ENCODE measurements at places on chromosomes 5 and 9.

GRCh38 chr5:71452876-71453275, 2.6 kb upstream of the BDP1 start:
- DNase-seq, result no peak

DNA sequence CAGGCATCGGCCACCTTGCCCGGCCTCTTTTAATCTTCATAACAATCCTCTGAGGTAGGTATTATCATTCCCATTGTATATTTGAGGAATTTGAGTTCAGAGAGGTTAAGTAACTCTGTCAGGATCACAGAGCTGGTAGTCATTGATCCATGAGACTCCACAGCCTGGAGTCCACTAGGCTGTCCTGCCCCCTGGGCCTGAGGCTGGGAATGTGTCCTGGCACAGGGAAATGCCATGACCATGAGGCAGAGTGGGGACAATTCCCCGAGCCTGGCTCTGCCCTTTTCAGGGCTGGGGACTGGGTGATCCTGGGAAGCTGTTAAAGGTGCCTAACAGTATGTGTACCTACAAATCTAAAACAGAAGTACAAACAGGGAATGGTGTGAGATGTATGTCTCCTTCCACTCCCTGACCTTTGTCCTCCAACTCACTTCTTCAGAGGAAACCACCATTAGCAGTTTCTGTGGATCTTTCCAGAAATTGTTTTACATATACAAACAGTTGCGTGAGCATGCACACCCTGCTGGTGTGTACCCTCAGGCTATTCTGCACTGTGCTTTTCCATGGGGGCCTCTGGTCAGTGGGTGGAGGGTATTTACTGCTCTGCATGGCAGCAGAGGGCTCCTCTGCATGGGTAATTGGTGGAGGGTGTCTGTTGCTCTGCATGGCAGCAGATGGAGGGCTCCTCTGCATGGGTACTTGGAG, 53.8 kb downstream of the NDST1 start:
- no peak for DNase-seq

DNA sequence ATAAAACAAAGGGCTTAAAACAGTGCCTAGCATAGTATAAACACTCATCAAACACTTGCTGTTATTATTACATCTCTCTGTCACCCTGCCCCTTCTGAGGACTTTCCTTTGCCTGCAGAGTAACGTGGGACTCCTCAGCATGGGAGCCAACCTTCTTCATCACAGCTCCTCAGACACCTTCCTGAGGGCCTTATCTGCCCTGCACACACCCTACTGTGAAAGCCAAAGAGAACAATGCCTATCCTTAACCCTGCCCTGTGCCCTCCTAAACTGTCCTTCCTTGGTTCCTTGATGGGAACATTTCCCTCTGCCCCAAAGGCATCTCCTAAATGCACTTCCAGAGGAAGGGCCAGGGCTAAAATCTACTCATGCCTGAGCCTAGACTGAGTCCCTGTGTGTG, 20.6 kb upstream of the HAND1 start:
- DNase-seq, result no peak

DNA sequence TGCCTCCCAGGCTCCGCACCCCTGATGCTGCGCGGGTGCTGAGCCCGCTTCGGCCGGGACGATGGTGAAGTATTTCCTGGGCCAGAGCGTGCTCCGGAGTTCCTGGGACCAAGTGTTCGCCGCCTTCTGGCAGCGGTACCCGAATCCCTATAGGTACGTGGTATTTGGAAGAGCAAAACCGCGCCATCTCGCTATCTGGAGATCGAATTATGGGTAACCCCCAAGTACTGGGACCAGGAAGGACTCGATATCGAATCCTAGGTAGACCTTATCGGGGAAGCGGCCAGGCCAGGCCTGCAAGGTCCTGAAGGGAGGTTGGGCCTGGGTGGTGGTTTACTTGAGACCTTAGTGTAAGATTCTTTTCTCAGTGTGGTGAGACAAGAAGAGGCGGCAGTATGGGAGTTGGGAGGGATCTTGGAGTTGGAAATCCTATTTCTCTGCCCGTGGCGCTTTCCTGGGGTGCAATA, 359 bp downstream of the PRELID1 start:
- no peak for DNase-seq

DNA sequence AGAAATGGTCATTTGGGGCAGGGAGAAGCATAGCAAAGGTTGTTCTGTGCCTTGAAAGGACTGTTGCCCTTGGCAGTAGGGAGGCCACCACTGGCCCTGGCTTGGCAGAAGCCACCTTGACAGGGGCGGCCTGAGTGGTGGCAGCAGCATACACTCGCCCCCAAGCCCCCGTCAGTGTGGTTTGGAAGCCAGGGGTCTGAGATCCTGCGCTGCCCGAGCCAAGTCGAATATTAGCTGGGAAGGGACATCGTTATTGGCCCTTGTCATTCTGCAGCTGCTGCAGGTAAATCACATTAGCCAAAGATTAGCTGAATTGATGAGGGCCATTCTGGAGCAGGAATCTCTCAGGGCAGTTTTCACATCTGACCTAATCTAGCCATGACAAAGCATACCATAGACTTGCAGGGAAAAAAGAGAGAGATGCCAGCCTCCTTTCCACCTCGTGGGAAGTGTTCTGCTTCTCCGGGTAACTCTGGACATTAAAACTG, 9.0 kb downstream of the OLFM1 start:
- DNase-seq, result no peak

DNA sequence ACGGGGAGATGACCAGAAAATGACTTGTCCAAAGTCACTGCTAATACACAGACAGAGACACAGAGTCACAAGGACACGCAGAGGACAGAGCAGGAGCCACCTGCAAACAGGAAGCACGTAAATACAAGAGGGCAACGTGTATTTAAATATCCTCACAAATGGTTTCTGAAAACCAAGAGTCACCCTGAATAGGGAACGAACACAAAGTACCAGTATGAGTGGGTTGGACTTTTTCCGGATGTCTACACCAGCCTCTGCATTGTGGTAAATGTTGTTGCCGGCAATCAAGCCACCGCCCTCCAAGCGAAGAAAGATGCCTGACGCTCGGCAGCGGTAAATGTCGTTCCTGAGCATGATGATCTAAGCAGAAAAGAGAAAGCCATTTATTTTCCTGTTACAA, 44.5 kb downstream of the FBXO10 start:
- DNase-seq, result no peak

DNA sequence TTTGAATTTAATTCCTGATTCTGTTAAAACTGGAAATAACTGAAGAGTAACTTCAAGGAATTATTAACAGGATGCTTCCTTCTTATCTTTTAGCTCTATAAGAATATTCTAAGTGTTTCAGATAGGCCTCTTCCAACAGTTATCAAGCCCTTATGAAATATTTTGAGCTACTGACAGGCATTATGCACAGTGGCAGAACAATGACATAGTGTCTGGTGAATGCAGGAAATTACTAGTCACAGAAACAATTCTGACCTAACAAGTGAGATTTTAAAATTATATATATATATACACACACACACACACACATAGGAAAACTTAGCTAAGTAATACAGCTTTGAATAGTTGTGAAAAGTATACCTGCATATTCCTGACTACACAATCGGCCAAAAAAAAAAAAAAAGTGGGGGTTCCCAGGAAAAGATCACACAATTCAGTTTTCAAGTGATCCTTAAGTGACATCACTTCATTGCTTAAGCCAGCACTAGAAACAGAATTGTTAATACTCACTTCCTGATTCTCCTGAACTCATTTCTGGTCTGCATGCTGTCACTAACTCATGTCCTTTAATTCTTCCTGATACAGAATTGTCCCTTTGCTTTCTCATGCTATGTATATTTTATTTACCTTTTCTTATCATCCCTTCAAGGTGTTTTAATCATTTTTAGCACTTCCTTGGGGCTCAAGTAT, 77.3 kb downstream of the SLC25A46 start:
- no peak for DNase-seq

DNA sequence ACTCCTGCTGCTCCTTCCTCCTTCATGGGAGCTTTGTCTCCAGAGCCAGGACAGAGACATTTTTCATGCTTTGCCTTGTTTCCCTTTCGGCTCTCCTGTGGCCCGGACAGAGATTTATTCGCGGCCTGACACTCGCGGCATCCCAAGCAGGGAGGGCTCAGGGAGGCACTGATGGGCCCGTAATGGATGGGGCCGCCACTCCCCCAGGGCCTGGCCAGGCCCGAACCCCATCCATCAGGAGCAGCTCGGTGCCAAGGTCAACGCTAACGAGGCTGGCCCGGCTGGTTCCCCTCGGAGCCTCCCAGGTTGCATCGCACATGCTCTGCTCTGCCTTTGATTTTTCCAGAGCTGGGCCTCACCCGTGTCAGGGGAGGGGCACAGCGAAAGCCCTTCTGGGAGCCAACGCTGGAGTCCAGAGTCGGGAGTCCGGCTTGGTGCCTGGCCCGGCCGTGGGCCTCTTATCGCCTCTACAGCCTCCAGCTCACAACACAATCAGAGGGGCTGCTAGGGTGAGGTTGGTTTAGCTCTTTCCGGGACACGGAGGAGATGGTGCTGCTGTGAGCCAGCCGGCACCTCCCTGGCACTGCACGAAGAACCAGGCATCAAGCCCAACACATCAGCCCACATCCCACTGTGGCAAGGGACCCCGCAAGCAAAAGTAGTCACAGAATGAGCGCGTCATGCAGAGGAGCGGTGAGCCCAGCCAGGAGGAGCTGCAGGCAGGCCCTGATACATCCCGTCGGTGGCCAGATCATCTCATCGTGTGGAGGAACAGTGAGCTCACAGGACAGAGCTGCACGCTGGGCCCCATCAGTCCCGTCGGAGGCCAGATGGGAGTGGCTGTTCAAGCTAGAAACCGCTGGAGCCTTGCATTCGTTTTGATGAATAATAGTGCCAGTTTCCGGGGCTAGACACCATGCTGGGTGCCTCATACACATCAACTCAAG, 72.2 kb upstream of the BARHL1 start:
- DNase-seq, result no peak

- DNase-seq, result no peak
Observed at GRCh38 chr5:179805529-179806249, 977 bp downstream of the MGAT4B start.

- DNase-seq, result no peak
Observed at GRCh38 chr9:98010445-98010844, 27.3 kb downstream of the ANP32B start.

DNA sequence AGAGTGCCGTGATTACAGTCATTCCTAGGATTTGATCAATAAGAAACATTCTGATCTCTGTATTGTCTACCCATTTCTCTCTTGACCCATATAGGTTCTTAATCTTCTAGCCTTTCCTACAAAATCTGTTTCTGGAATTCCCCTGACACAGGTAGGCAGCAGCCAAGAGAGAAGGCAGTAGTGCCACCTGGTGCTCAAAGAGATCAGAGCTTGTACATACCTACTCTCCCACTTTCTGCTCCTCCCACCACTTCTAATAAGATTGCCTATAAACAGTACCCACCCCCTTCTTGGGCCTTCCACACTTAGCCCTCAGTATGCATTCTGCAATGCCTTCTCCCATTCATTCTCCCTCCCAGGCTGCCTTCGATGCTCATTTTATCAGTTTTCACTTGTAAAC, 117.4 kb upstream of the RORB start:
- no peak for DNase-seq

GRCh38 chr5:54476682-54477081, 21.2 kb downstream of the HSPB3 start:
- no peak for DNase-seq

DNA sequence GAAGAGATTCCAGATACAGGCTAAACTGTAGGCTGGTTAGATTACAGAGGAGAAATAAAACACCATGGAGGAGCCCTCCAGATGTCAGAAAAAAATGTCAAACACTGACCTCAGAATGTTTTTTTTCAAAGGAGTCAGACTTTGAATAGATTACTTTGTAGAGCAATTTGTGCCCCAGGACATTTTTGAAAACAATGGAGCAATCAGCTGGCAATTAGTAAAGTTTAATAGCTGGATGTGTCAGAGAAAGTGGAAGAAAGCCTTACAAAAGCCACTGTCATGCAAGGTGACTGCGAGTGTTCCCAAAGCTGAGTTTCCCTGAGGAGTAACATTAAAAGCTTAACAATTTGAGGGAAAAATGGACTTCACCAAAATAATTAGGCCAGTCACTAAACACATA, 417.8 kb upstream of the CTNND2 start:
- no peak for DNase-seq

DNA sequence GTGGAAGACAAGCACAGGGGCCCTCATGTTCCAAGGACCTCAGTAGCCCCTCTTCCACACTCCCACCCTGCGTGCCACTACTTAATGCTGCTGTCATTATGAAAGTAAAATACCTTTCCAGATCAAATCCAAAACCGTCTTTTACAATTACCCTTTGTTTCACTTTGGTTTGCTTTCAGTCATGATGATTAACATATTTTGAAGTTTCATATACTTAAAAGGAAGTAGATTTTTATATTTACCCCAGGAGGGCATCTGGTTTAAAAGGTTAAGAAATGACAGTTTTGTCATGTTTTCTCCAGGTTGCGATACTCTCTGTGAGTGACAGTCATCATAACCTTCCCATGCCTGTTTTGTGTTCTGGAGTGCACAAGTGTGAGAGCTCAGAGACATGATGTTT, 13.5 kb upstream of the MAP1B start:
- no peak for DNase-seq

GRCh38 chr9:80378669-80379293, 807.0 kb downstream of the TLE4 start:
- no peak for DNase-seq

GRCh38 chr9:131999692-132000551, 79.7 kb downstream of the MED27 start:
- DNase-seq, result no peak
